Fibroblast of skin of back (primary cell): ENCODE measurements at places on chromosomes 12 and 14.

DNA sequence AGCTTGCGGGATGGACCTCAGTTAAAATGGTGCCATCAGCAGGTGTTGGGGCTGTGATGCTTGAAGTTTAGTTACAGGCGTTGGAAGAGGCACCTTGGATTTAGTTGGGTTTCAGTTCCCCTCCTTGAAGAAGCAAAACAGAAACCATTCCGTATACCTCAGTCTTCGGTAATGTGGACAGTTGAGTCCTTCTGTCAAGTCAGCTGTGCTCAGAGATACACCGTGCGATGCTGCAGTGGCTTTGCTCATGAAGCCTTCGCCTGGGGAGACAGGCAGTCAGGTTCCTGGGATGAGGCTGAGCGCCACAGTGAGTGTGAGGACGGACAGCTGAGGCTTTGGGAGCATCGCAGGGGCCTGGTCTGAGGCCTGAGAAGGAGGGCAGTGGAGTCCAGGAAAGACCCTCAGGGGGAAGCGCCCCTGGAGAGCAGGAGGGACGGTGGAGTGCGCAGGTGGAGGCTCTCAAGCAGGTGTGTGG is 7.4 kb downstream of the RAN start:
- DNase-seq = no peak

DNA sequence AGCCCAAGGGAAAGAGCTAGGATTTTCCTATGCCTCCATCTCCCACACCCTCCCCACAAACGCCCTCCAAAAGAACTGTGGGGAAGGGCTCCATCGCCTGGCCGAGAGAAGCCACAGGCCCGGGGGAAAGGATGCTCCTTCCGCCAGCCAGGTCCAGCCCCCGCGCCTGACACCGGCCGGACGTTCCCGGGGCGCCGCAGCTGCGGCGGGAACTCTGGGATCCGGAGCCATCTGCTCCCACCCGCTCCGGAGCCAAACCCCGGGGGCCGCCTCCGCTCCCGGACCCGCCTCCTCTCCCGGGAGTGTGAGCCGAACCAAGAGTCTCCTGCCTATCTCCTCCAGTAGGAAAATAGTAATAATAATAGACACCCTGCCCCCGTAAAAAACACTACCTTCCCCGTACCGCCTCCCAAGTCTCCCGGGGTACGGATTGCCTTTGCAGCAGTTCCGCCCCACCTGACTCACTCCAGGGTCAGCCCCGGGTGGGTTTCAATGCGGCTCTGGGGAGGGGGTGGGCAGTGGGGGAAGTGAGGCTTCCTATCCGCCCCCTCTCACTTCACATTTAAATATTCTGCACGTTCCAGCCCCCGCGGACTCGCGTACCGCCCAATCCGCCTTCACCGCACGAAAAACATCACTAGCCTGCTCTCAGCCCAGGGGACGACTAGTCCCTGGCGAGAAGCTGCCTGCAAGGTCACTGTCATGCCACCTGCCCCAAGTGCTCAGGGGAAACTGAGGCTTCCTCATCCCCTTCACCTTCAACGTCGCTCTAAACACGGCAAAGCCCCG is 2.4 kb downstream of the AGAP2 start:
- peak; percentile 35 for DNase-seq

GRCh38 chr14:100645982-100646314 is 58.7 kb upstream of the BEGAIN start:
- DNase-seq = no peak

GRCh38 chr12:108597559-108598471 is at the start of gene TMEM119:
TMEM119 (minus strand) TSS chr12:108598084; CDS start chr12:108592383, 5,701 bp downstream.
- DNase-seq = peak; percentile 85

GRCh38 chr14:85016496-85016895 is 513.4 kb upstream of the FLRT2 start:
- no peak for DNase-seq

DNA sequence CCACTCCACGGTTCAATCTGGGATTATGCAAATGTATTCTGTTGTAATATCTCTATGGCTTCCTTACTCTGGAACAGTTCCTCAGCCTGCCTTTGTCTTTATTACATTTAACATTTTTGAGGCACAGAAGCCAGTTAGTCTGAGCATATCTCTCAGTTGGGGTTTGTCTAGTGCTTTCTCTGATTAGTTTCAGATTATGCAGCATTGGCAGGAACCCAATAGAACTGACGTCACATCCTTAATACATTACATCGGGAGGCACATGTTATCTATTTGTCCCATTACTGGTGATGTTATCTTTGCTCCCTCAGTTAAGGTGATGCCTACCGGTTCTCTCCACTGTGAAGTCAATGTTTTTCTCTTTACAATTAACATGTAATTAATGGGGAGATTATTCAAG is 62.4 kb downstream of the PPM1A start:
- DNase-seq = peak; percentile 50
